ENCODE measurements at places on chromosomes 16 and 17.

- DNase-seq: no peak
Measured at GRCh38 chr17:17815436-17816200, 21.2 kb downstream of the SREBF1 start.

GRCh38 chr17:45277216-45277849 is 15.4 kb upstream of the SPATA32 start:
- peak; percentile 95 for DNase-seq

DNA sequence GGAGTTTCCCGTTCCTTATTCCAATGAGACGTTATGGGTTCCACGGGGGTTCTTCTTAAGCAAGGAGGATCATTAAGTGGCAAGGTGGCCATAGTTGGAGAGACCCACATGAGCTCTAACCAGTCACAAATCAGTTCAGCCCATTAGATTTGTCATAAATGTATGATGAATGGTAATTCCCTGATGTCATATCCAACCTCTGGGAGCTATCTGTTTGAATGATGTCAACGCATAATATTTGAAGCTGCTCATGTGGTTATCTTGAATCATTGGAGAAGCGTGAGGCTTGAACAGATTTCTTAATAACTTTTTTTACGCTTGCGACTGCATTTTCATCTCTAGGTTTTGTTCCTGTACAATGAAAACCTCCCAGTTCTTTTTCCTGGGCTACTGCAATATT is 270.4 kb upstream of the EEF2KMT start:
- DNase-seq: no peak

DNA sequence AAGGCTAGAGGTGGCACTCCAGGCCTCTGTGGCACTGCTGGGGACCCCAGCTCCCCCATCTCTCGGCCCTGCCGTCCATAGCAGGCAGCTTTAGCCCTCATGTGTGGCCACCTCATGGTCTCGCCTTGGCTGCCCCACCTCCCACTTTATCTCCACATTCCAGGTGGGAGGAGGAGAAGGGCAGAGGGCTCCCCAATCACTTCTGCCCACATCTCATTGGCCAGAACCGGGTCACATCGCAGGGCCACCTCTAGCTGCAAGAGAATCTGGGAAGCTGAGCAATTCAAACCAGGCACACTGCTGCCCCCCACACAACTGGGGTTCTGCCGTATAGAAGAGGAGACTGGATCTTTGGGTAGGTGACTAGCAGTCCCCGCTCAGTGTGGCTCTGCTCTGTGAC is 1.6 kb downstream of the DRC7 start:
- DNase-seq: no peak

DNA sequence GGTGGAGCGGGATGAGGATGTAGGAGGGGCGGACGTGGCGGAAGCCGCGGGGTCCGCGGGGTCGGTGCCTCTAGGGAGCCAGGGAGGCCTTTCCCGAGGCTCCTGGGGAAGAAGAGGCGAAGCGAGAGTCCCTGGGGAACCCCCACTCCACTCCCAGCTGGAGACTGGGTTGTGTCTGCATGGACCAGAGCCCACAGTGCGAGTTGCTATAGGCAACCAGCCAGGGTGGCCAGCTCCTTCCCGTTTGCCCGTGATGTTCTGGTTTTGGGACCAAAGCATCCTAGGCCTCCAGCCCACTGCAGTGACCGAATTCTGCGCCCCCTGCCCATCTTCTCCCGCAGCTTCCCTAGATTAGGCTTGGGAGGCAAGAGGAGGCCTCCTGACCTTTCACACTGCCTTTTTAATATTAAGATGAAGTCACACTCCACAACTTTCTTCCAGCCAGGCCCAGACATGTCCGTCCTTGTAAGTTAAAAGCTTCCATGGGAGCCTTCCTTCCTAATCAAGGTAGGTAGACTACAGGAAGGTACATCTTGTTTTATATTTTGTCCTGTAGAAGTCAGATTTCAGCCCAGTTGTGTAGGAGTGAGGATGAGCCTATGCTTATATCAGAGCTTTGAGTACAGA is 469 bp downstream of the AMZ2 start:
- no peak for DNase-seq

All from suppressor macrophage treated with lipopolysaccharide for 4 hours (primary cell).